NCI-H187 treated with DMSO at 0.1 percent for 48 hours (cell line): ENCODE measurements at places on chromosomes 1 and 21.

DNA sequence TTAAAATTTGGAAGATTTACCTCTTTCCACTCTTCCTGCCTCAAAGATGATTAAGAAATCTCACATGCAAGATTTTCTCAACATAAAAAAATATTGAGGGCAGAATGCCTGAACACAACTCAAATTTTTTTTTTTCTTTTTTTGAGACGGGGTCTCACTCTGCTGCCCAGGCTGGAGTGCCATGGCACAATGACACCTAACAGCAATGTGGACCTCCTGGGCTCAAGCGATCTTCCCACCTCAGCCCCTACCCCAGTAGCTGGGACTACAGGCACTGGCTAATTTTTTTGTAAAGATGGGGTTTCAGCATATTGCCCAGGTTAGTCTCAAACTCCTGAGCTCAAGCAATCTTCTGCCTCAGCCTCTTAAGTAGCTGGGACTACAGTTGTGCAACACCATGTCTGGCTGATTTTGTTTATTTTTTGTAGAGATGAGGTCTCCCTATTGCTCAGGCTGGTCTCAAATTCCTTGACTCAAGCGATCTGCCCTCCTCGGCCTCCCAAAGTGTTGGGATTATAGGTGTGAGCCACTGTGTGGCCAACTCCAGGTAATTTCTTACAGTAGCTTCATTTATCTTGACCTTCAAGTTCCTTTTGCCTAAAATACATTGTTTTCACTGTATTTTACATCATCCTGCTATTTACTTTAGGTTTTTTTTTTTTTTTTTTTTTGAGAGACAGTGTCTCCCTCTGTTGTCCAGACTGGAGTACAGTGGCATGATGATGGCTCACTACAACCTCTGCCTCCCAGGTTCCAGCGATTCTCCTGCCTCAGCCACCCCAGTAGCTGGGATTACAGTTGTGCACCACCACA lies 10.4 kb downstream of the NUCKS1 start:
- no peak for DNase-seq

GRCh38 chr1:147627435-147628110 lies 42.8 kb downstream of the ACP6 start:
- no peak for DNase-seq

GRCh38 chr21:43361493-43362296 lies 65.2 kb downstream of the SIK1 start:
- DNase-seq: no peak

- DNase-seq: no peak
Observed at GRCh38 chr1:25806418-25806817, 6.4 kb downstream of the SELENON start.

GRCh38 chr1:22587247-22587646 lies 24.0 kb downstream of the EPHA8 start:
- no peak for DNase-seq

DNA sequence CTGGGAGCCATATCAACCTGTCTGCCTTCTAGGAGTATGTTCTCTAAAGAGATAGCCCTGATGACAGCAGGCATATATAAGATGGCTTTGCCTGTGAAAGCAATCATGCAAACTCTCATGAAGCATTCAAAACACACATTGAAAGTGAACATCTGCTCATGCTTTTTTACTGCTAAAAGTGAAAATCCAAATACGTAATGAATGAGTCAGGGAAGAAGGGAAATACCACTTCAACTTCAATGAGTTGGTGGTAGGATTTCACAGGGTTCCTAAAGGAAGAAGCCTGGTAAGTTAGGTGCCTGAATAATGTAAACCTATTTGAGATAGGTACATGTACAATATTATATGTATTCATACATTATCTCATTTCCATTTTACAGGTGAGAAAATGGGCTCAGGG lies 50.5 kb upstream of the SLFNL1 start:
- no peak for DNase-seq

DNA sequence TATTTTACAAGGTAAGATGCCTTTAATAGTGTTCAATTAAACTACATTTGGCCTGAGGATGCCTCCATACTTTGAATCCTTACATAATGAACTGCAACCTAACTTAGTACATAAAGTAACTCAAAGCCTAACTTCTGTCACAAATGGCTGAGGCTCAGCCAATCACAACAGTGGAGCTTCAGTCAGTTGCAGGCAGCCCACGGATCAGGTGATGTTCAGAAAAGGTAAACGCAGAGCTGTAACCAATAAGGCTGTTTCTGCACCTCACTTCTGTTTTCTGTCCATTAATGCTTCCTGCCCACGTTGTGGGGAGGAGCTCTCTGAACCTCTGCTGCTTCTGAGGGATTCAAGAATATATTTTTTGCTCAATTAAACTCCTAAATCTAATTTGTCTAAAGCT lies 94.8 kb upstream of the KIAA0040 start:
- DNase-seq: no peak

DNA sequence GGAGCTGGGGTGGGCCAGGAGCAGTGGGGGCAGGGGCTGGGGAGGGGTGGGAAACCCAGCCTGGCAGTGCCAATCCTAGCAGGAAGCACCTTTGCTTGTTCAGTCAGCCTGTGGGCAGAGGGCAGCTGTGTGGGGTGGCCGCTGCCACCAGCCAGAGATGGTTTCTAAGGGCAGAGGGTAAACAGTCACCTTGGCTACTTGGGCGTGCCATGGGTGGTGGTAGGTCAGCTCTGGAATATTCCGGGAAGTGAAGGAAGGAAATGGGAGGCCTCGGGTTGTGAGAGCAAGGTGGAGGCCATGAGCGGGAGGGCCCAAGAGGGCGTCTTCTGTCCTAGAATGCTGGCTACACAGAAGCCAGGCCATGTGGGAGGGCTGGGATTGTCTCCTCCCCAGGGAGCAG lies 20.7 kb upstream of the WNT4 start:
- DNase-seq: no peak

DNA sequence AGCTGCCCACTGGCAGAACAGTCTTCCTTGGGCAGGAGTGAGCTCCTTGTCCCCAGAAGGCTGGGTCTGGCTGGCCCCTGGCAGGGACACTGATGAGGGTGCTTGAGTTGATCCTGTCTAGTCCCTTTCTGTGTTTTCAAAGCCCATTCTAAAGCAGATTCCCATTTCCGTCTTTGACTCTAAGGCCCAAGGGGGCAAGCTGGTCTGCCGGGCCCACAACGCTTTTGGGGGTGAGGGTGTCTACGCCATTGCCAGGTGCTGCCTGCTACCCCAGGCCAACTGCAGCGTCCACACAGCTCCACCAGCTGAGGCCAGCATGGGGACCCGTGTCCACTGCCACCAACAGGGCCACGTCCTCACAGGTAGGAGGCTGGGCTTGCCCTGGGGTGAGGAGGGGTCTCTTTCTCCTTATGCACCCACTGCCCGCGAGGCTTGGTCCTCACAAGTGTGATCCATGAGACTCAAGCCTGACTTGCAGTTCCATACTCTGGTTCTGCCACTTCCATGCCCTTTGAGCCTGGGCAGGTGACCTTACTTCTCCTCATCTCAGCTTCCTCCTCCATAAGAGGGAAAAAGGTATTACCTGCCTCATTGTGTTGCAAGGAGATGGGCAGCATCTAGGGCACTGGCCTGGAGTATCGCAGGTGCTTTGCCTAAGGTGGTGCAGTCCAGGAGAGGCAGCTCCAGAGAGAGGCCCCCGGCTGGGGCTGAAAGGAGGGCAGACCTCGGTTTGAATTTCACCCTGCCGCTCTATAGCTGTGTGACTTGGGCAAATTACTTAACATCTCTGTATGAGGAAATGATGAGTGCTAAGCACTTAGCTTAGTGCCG lies 20.2 kb downstream of the PCSK9 start:
- no peak for DNase-seq

- DNase-seq: no peak
Observed at GRCh38 chr1:43313771-43314170, 13.0 kb downstream of the TIE1 start.

DNA sequence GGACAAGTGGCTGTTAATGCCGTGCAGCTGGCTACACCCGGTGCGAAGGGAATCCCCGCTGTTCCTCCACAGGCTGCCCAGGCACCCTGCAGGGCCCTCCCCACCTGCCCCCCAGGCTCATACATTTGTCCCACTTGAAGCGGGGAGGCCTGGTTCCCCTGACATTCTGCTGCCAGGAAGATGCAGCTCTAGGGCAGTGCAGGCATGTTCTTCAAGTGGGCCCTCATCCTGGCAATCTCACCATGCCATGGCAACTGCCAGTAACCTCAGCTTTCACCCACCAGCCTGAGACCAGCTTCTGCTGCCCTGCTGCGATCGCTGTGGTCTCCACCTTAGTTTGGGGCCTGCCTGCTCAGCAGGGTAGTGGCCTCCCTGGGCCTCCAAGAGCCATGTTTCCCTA lies 151.9 kb upstream of the COL6A1 start:
- no peak for DNase-seq

DNA sequence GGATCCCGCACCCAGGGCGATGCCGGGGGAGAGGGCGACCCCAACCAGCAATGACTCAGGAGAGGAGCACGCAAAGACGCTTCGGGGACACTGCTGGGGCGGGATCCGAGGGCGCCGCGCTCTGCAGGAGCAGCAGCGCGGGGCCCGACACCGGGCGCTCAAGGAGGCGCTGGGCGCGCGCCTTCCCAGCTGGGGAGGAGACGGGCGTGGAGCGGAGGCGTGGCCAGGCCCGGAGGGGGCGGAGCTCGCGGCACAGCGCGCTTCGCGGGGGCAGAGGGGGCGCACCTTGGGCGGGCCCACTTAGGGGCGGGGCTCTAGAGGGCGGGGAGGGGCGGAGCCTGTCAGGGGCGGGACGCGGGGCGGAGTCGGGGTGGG lies 369 bp downstream of the SUMO3 start:
- no peak for DNase-seq

DNA sequence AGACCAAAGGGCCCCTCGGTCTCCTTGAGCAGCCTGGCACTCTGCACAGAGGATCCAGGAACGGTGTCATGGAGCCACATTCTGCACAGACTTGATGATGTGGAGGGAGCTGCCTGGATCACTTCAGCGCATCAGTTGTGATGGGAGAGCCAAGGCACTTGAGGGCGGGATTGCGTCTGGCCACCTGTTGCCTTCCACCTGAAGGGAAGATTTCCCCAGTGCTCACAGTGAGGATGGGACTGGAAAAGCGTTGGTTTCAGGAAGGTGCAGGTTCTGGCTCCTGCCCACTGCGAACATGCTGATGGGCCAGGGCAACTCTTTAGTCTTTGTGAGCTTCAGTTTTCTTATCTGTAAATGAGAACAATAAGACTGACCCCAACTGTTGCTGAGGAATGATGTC lies 2.6 kb downstream of the RER1 start:
- no peak for DNase-seq

- no peak for DNase-seq
Observed at GRCh38 chr1:39852214-39852791, 31.0 kb downstream of the TRIT1 start.

DNA sequence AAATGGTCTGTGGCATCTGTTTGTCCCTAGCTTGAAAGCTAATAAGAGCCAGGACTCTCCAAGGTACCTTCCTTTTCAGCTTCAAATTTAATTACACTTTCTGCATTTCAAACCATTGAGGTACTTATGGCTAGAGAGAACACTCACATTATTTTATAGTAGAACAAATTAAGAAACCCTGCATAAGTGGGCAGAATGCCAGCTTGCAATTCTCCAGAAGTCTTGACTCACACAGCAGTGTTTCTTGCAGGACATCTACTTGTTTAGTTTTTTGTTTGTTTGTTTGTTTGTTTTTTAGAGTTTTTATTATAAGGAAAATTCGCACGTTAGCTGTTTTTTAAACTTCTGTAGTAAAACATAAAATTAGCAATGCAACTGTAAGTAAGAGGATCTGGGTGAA lies 397.2 kb downstream of the NEGR1 start:
- no peak for DNase-seq

DNA sequence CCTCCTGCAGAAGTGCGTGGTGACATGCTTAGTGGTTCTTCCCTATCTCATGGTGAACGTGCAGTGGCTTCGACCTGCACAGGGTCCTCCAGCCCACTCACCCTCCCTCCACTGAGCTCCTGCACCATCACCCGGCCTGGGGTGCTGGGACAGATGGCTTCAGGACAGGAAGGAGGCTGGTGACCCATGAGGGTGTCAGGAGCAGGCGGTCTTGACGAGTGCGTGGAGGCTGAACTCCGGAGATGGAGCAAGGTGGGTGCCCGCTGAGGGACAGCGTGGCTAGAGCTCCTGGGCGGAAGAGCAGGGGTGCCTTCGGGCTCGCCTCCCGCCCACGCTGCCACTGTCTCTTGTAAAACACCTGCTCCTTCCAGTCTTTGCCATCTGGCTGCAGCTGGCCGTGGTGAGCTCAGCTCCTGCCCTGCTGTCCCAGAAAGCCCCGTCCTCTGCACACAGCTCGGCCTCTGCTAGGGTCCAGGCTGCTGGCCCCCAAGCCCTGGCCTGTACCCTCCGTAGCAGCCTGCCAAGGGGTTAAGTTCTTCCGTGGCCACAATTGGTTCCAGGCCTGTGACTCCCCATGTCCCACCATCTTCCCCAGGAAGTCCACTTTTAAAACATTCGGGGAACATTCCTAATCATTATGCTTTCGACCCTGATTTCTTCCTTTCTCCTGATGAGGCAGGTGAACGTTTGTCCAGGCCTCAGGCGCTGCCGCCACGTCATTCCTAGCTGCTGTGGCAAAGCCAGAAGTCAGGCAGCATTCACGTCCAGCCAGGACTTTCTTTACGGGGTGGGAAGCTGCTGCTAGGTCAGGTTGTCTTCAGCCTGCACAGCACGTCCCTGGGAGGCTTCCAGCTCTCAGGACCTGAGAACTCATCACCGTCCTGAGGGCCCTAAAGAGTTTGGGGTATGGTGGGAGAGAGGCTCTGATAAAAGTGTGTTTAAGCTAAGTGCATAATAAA lies 8.1 kb downstream of the KRTAP10-1 start:
- DNase-seq: no peak

GRCh38 chr1:103101399-103101798 lies 6.9 kb downstream of the COL11A1 start:
- no peak for DNase-seq

DNA sequence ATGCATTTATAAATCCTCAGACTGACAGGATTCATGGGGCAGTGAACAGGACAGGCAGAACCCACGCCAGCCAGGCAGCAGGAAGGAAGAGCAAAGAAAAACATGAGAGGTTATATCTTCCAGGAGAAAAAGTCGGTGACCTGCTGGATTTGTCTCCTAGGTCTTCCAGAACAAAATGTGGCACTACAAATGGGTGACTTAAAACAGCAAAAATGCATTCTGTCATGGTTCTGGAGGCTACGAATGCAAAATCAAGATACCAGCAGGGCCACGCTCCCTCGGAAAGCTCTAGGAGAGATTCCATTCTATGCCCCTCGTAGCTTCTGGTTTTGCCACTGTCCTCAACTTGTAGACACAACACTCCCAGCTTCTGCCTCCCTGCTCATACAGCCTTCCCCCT lies 63.4 kb downstream of the PSMG1 start:
- no peak for DNase-seq

- no peak for DNase-seq
Observed at GRCh38 chr1:203508463-203509073, 14.6 kb downstream of the OPTC start.

GRCh38 chr1:32066489-32066873 lies 6.3 kb upstream of the TMEM39B start:
- DNase-seq: no peak

- no peak for DNase-seq
Observed at GRCh38 chr1:160238408-160238807, 23.9 kb downstream of the DCAF8 start.
